ENCODE measurements at places on chromosomes 4 and X. TPM values are rescaled to one million over a fixed set of nuclear protein-coding genes. Genes with fewer than 3 reads are reported as not detected.

DNA sequence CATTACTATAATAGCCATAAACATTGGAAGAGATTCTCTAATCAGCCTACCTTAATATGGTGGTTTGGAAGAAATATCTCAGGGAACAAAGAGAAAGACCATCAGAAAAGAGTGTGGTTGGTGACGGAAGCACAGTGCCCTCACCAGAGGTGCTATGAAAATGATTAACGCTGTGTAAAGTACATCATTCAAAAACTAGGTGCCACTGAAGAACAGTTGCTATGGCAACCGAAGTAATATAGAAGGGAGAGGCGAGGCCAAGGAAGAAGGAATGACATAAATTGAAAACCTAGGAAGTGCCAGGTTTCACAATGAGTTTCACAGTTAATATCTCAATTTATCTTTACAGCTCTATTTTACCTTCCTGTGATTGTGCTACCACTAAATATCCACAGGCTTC lies 57.0 kb upstream of the ARSJ start:
- peaks cover 13% of the 10 kb centered on the region for H3K4me1 ChIP-seq
- DNase-seq, result peak; percentile 37
- H3K4me3 ChIP-seq, result no peak overlapping the region
- no peaks in the 10 kb centered on the region for H3K27me3 ChIP-seq

DNA sequence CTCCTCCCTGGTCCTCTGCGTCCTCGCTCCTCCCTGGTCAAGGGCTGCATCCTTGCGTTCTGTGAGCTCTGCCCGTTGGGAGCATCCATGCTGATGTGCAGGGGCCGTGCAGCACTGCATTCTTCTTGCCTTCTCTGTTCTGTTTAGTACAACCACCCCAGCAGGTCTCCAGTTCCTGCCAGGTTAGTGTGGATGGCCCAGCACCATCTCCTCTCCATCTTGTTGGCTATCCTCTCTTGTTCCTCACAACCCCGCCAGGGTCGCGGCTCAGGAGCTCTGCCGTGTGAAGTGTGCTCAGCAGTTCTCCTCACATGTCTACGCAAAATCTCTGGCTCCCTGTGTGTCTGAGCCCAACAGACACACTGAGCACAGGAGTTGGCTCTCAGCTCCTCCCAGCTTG lies 10.4 kb upstream of the MAEA start:
- no peak overlapping the region for H3K4me3 ChIP-seq
- H3K27me3 ChIP-seq, result no peaks in the 10 kb centered on the region
- no peaks in the 10 kb centered on the region for H3K36me3 ChIP-seq
- DNase-seq, result no peak
- no peak overlapping the region for H3K27ac ChIP-seq

GRCh38 chr4:64876021-64876420 lies 466.8 kb upstream of the TECRL start:
- H3K4me1 ChIP-seq, result no peaks in the 10 kb centered on the region
- no peak overlapping the region for H3K4me3 ChIP-seq
- H3K27me3 ChIP-seq, result no peaks in the 10 kb centered on the region
- no peak overlapping the region for H3K27ac ChIP-seq
- H3K36me3 ChIP-seq, result no peaks in the 10 kb centered on the region

The SMARCA1 gene
- 27.4 TPM for total RNA-seq

GRCh38 chr4:183571350-183571941 lies 66.6 kb downstream of the ING2 start:
- H3K27me3 ChIP-seq, result no peaks in the 10 kb centered on the region
- H3K36me3 ChIP-seq, result no peaks in the 10 kb centered on the region
- peak; percentile 81 for DNase-seq

DNA sequence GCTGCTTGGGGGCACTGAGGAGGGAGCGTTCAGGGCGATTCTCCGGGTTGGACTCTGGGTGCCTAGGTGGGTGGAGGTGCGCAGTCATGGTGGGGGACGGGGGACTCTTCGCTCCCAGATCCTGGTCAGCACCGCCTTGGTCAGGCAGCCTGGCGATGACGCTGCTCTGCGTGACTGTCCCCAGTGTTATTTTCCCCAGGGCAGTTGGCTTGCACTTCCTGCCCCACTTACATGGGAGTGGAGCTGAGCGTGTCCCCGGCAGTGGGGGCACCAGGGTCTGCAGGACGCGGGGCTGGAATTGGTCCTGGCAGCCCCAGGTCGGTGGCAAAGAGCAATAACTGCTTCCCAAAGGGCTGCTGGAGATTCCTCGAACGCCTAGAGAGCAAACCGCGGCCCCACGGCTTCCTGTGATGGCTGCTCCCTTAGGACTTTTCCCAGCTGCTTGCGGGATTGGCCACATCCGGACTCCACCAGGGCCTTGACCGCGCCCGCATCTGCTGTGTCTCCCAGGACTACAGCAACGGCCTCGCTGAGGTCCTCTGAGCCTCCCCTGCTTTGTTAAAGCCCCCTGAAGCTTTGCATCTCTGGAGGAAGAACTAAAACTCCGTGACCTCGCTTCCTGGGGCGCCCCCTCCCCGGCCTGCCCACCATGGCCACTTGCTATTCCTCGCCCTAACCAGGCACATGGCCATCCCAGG lies 35.3 kb upstream of the GPR78 start:
- H3K4me3 ChIP-seq, result no peak overlapping the region
- no peak overlapping the region for H3K27ac ChIP-seq
- peaks cover 14% of the 10 kb centered on the region for H3K27me3 ChIP-seq
- no peak for DNase-seq
- no peaks in the 10 kb centered on the region for H3K4me1 ChIP-seq

Measured in stomach (tissue), 19 donors.